Colonic mucosa (tissue), 4 donors: ENCODE measurements at places on chromosomes 3 and 15. TPM values are rescaled to one million over a fixed set of nuclear protein-coding genes. Genes with fewer than 3 reads are reported as not detected.

DNA sequence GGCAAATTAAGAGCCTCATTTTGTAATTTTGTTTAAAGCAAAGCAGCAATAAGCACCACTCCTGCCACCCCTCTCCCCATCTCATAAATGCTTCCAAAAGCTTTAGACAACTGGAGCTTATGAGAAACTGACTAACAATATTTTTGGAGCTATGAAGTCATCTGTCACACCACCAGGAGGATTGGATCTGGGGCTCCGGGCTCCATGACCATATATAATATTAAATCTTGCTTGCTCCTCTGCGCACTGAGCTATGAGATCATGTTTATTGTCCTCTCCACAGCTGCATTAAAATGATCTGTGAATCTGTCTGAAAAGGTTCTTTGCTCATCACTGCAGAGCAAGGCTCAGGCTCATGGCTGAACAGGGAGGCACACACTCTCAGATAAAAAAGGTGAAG is 323.7 kb downstream of the ZNF621 start:
- DNase-seq: no peak

DNA sequence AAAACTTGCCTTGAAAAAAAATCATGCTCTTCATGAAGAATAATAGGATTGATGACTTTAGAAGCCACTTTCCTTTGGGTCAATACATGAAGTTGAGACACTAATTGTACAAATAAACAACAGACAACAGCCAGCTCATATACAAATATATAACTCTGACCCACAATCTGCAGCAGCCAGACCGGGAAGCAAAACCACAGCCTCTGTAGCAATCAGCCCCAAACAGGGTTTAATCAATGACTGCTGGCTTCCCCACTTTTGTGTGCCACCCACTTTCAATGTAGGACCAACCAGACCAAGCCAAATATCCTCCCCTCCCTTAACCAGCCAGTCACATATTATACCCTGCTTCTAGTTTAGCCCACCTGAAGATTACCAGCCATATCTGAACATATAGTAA is 39.0 kb downstream of the IFT57 start:
- no peak for DNase-seq

OXTR gene
- total RNA-seq: 1.8 TPM

DNA sequence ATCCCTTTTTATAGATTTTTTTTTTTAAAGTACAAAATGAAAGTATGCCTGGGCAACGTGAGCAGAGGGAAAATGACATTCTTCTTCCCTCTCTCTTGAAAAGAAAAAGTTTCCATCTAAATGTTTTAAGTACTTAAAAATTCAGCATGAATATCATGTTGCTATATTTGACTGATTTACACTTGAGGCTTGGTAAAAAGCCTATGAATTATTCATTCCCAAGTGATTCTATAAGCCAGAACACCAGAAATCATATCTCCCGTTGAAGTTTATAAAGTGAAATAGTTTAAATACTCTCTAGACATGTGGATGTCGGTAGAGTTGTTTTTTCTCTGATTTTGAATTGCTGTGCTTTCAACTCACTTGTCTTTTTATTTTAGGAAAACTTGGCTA is 276.2 kb upstream of the RARB start:
- DNase-seq: no peak

DNA sequence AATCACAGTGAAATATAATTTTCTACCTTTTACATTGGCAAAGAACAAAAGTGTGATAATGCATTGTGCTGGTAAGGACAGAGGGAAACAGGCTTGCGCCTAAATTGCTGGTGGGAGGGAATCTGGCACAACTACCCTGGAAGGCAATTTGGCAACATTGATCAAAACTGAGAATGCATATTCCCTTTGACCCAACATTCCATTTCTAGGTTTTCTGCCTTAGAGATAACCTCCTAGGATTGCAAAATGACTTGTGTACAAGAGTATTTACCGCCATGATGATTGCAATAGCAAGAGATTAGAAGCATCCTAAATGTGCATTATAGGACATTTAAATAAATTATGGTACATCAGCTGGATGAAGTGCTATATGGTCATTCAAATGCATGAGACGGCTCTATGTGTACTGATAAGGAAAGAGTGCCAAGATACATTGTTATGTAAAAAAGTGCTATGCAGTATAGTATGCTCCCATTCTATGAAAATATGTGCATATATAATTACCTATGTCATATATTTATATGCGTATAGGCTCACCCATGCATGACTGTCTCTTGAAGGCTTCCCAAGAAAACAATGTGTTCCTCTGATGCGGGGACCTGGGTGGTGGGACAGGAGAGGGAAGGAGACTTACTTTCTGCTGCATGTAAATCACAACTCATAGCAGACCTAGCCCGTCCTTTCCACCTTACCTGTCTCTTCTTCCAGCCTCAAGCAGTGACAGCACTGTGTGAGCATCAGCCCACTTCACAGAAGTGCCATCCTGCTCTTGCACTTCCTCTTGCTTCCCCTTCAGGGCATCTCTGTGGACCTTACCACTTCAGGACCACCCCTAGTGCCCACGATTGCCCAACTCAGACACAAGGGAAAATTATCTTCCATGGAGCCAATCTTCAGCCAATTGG is 249.9 kb upstream of the TLE3 start:
- no peak for DNase-seq

DNA sequence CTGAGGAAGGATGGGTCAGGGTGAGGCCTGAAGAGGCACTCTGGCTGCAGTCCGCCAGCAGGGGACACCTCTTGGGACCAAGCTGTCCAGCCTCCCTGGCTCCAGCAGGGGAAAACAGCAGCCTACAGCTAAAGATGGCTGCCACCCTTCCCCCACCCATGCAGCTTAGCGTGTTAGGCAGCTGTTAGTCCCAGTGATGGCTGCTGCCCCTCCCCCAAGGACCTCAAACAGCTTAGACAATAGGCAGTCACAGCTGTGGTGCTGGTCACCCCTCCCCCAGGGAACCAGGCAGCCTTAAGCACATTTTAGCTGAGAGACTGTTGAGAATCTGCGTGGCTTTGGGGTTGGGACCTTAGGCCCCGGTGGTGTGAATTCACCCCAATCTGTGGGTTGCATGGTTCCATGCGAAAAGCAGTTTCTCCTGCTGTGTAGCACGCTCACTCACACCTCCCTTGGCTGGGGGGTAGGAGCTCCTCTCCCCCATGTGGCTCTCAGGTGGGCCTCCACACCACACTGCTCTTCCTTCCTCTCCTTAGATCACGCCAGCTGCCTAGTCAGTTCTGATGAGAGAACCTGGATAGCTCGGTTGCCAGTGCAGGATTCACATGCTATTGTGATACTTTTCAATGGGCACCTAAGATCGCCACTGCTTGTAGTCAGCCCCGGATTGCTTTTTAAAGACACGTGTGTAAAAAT is 140.5 kb upstream of the CADPS start:
- DNase-seq: no peak

DNA sequence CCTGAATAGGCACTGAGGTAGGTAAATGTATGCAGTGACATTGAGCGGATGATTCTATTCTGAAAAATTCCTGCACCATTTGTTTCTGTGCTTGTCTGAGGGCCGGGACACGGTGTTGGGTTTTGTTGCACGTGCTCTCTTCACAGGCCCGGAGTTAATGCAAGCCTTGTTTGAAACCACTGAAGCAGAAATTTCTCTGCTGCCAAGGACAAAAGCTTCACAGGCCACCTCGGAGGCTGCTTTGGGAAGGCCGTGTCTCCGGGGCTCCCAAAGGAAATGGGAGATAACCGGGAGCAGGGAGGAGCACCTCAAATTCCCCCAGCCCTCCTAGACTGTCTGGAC is 179.4 kb downstream of the OPA1 start:
- DNase-seq: no peak

SAMD7 gene
- not detected for total RNA-seq

- no peak for DNase-seq
Measured at GRCh38 chr3:127070776-127071175, 87.9 kb downstream of the PLXNA1 start.

DNA sequence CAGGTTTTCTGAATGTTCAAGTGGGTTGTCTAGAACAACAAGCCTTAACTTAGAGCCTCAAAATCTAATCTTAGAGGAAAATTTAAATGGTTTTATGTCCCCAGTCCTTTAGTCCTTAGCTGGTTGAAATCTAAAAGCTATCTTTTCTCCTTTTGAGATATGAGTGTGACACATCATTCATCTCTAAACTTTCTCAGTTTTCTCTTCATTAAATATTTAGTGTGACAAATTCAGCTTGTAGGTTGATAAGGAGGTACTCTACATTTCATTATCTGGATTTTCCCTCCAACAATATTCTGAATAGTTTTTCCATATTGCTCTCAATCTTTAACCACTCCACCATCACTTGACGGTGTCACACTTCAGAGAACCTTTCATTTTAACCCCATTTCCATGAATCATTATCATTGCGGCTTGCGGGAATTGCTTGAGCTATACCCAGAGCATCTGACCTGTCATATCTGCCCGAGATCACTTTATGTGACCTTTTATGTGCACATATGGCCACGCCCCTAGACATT is 16.1 kb upstream of the ATP8B4 start:
- no peak for DNase-seq

DNA sequence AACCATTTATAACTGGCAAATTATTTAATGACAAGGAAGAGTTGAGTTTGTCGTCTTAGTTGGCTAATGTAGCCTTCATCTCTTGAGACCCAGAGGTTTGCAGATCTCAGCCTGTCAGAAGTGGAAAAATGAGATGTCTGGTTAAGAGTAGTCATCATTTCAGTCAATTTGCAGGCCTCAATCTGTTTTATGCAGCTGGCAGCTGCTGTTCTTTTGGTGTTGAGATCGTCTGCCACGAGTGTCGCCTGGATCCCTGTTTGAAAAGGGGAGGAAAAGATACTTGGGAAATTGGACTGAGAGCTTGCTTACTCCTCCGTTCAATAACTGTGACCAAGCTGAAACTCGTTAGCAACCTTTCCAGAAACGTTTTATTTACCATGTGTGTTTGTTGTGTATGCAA is 2.3 kb downstream of the PHLDB2 start:
- DNase-seq: no peak

DNA sequence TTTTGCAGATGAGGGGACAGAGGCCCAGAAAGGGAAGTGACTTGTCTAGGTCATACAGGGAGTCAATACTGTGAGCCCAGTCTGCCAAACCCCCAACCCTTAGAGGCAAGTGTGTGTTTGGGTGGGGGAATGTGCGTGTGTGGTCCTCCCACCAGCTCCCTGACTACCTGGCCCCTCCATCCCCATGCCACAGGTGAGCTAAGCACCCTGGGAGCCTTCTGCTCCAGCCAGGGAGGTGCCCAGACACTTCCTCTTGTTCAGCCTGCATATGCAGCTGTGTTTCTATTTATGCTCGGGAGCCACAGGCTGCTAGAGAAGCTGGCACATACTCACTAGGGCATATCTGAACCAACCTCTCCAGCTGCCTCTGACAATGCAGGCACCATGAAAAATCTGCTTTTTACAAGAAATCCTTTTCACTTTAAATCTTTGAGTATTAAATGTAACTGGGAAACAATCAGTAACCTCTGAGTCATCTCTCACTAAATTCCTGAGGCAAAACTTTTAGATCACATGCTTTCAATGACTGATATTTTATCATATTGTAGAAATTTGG is 20.7 kb downstream of the TBC1D2B start:
- DNase-seq: no peak

DNAH12 gene
- 0.05 TPM for total RNA-seq

- peak; percentile 97 for DNase-seq
Measured at GRCh38 chr3:50365080-50365841, 5.9 kb upstream of the TMEM115 start.

GRCh38 chr3:58766587-58767282 is 100.2 kb upstream of the FAM3D start:
- no peak for DNase-seq

DNA sequence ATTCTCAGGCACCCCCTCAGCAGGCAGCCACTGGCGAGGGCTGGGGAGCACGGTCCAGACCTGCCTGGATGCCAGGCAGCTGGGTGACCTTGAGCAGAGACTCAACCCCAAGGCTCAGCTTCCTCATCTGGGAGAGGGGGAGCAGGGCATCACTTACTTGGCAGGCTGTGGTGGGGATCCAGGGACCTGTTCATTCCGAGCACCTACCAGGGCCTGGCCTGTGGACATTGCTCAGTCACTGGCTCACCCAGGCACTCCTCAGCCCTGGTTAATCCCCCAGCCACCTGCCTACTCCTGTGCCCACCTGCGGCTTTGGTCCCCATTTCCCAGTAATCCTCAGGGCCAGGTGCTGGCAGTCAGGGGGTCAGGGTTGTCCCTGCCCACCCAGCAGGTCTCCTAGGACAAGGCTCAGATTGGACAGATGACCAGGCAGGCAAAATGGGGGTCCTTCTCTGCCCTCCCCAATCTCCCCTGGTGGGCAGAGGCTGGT is 9.3 kb upstream of the RPL29 start:
- DNase-seq: no peak

HYAL3 gene
- total RNA-seq: 2.5 TPM

GRCh38 chr3:46953234-46954010 is 23.1 kb downstream of the CCDC12 start:
- DNase-seq: no peak

GOLGA8M gene
- total RNA-seq: 0.44 TPM

- DNase-seq: no peak
Measured at GRCh38 chr3:140438736-140439470, 239.0 kb upstream of the TRIM42 start.

DNA sequence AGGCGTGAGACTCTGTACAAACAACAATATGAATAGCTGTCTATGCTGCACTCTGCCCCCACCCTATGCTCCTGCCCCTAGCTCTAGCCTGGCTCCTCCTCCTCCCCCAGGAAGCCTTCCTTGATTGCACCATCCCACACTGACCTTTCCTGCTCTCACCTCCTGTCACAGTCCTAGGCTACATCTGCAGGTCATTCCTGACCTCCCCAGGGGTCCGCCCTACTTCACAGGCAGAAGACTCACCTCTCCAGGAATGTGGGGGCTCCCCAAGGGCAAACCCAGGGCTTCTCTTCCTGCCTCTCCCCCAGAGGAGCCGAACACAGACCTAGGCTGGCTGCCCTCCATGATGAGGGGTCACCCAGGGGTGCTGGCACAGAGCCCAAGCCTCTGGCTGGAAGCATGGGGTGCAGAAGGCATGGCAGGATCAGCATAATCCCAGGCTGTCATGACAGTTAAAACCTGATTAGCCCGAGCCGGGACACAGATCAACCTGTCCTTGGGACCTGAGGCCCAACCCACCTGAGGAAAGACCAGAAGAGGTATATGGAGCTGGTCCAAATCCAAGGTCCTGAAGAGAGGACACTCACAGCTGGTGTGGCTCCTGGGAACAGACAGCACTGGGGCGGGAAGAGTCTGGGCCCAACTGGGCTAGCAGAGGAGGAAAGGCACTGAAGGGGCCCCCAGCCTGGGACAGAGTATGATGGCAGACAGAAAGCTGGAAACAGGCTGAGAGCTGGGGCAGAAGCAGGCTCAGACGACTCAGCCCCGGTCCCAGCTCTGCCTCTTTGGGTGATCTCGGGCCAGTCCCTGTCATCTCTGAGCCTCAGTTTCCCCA is 5.9 kb downstream of the SEMA7A start:
- no peak for DNase-seq
